ENCODE measurements at places on chromosomes 7 and 10.

- no peak for DNase-seq
These were observed 442.4 kb downstream of the GALNT17 start for GRCh38 chr7:71574153-71574860.

- DNase-seq, result no peak
These were observed 36.6 kb downstream of the ABI1 start for GRCh38 chr10:26824015-26824690.

- DNase-seq, result no peak
These were observed 19.8 kb upstream of the ADRA2A start for GRCh38 chr10:111057006-111057405.

DNA sequence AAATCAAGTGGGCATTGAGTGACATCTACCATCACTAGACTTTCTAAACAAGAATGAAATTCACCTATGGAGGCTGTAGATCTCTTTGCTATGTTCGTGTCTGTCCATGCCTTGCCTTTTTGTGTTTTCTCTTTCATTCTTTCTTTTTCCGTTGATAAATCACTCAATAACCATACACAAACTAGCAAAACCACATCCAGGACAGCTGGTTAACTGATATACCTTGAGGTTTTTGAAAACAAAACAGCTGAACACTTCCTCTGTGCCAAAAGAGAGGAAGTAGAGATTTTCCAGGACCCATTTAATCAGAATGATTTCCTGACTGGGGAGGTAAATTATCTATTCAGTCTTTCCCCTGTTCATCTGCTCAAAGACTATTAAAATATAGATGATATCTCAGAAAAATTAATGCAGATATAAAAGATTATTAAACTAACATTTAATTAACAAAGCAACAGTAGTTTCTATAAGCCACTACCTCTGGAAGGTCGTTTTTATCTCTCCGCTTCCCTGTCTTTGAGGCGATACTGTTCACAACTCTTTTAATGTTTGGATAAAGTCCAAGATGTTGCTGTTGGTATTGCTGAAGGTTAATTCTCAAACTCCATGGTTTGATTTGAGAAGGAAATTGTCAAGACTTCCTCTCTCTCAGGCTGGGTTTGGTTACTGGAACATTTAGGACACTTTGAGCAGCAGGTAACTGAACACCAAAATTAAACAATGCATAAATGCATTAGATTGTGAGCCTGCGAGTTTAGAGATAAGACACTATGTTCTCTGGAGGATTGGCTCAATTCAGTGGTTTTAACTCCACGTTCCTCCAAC is 24.4 kb upstream of the C10orf67 start:
- no peak for DNase-seq

GRCh38 chr7:38855867-38856266 is 53.1 kb downstream of the VPS41 start:
- no peak for DNase-seq

- DNase-seq, result no peak
These were observed 5.7 kb upstream of the OR2F2 start for GRCh38 chr7:143929224-143929920.

- no peak for DNase-seq
These were observed 826.4 kb downstream of the LRMDA start for GRCh38 chr10:76257816-76258215.

GRCh38 chr10:43170491-43170890 is 32.2 kb downstream of the CSGALNACT2 start:
- DNase-seq, result no peak

GRCh38 chr10:89900554-89900953 is 199.2 kb downstream of the KIF20B start:
- DNase-seq, result no peak

DNA sequence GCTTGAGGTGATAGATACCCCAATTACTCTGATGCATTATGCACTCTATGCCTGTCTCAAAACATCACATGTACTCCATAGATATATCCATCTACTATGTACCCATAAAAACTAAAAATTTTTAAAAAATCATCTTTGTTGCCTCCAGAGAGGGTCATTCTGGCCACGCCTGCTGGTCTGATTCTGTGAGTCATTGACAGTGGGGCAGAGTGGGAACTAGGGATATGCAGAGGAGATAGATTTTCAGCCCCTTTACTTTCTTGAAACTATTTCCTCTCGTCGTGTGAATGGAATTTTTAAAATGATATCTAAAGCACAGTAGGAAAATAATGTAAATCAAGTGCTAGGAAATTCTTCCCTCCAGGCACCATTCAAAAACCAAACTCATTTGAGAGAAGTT is 715.0 kb upstream of the NRP1 start:
- DNase-seq, result no peak

DNA sequence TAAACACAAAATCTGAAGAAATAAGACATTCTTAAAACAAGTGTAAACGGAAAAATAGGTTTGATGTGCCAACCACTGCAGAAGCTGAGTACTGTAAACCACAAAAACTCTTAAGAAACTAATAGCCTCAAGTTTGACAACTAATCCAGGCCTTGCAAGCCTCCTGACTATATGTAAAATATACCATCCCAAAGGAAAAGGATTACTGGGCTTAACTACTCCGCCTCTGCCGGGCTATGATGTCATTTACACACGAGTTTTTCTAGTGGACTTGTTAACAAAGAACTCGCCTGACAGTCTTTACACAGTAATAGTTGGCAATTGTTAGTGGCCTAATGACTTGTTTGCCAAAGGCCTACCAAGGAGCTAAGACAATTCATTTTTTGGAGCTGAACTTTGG is 2.1 kb downstream of the KIF5B start:
- peak; percentile 0 for DNase-seq

GRCh38 chr10:43127442-43127841 is 10.8 kb upstream of the CSGALNACT2 start:
- DNase-seq, result no peak

DNA sequence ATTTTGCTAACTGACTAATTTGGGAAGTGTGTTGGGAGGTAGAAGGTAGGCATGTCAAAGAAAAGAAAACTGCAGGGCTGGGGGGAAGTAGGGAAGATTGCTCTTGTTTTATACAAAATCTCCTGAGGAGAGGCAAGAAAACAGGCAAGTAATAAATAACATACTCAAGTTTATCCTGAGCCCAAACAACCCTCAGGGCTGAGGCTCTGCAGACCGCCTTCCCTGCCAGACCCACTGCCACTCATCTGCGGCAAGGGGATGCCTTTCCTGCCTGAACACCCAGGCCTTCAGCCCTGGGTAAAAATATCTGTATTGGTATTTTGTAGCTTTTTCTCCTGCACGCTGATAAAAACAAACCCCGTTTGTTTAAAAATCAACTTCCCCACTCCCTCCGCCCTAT is 399.8 kb upstream of the NFE2L3 start:
- no peak for DNase-seq
